ENCODE measurements at places on chromosomes 6 and 20.

GRCh38 chr6:55449225-55449624 is 122.0 kb downstream of the GFRAL start:
- DNase-seq: no peak

DNA sequence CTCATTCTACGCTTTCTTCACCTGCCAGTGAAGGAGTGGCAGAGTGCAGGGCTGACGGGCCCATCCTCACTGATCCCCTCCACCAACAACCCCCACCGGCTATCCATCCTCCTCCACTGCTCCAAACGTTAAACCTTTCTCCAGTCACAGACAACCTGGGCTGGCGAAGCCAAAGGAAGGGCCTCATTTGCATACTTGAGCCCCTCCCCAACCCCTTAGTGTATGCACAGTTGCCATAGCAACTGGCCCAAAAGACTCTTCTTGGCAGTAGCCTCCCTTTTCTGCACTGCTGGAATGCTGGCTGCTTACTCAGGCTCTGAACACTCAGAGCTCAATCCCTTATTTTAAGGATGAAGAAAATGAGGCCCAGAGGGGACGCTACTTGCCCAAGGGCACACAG is 130.3 kb downstream of the GRM4 start:
- DNase-seq: no peak

DNA sequence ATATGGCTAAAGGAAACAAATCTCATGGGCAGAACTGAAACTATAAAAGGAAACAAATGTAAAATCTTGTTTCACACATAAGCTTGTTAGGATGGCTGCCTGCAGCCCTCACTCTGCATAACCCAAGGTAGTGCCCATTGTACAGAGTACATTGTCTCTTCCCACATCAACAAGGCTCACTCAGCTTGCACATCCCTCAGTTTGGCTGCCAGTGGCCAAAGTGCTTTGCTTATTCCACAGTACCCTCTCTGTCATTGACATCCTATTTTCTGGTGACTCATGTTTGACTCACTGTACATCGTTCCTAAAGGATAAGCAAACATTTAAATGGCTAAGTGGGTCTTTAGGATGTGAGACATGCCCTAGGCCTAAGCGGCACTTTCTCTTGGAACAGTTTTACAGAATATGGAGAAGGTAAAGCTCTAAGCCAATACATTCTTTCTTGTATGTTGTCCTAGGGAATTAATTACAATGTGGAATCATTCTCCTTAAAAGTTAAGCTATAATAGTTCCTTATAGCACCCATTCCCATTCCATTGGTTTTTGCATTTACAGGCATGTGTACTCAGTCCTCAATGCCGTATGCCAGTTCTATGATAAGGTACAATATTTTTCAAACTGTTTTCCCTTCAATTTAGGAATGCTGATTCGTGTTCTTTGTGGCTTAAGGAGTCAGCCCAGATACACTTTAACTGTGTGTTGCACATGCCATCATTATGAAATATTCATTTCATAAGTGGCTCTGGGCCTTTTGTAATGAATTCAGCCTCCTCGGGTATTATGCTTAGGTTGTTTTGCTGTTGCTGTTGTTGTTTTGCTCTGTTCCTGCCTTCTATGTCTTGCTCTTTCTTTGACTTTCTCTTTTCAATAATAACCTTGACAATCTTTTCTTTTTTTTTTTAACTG is 5.5 kb downstream of the ANKEF1 start:
- DNase-seq: no peak

DNA sequence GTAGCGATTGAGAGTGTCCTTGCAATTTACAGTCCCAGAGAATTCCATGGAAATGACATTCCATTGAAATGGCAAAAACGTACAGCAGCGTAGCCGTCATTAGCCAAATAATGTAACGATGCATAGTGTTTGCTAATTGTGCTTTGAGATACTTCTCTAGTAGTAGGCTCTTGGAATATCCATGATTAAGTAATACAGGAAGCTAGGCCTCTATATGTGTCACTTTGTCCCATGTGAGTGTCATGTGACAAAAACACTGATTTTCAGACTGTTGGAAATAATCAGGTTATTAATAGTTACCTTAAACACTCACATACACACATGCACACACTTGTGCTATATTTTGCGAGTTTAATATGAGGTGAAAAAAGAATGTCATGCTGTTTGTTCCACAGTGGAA is 35.2 kb downstream of the SLX4IP start:
- no peak for DNase-seq

DNA sequence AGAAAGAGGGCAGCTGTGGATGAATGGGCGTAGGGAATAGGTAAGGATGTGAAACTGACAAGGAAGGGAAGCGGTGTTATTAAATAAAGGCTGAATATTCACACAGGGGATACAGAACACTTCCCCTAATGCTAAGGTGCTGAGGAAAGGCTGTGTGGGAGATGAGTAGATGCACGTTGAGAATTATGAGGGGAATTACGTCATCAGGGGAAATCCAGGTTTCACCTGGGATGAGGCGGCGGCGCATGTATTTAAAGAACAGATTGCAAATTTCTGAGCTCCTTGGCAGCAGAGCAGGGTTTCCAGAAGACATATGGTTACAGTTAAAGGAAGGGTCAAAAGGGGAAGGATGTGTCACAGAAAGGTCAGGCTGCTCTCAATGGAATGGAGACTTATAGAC is 28.7 kb upstream of the EDN1 start:
- DNase-seq: no peak

- DNase-seq: no peak
These were observed 3.4 kb upstream of the TBC1D7 start for GRCh38 chr6:13331516-13332348.

GRCh38 chr20:63044204-63044600 is 37.4 kb upstream of the BHLHE23 start:
- no peak for DNase-seq

DNA sequence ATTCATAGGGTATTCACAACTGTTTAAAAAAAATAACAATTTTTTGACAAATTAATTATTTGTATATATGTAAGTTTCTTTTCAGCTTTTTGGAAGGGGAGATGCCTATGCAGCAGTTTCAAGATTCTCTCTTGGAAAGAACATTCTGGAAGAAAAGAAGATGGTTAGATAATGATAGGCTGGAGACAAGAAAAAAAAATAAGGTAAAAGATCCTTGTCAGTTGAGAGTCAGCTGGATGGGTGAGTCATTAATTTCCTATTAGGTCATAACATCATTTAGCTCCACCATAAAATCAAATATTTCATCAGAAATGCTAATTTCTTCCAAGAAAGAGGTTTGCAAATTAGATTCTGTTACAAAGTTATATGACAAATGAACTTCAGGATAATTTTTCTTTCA is 880.4 kb downstream of the EPHA7 start:
- DNase-seq: no peak

DNA sequence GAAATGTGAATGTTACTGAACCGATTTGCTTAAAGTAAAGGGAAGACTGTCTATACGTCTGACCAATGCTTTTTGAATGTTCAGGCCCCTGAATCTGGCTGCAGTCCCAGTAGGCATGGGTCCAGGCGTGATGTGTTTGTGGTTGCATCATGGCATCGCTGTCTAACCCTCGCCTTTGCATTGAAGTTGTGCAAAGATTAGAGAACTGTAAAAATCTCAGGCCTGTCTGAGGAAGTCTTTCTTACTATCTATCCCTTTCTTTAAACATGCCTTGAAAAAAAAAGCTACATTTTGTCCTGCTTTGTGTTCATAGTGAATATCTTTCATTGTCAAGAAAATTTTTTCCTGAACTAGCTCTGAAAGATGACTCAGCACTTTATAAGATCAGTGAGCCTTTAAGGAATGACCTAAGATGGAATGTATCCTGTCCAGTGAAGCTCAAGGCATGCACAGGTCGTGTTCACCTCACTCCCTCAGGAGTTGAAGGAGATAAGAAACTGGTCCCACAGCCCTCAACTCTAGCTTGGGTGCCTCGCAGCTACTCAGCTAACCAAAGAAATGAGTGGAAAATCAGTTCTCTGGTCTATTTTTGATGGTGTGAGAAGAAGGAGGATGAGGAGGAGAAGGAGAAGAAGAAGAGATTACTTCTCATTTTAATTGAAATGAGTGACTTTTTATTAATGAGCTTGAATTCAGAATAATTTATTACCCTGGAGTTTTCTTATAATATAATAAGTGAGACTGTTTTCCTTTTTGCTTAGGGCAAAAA is 48.6 kb downstream of the TPD52L1 start:
- no peak for DNase-seq

- DNase-seq: peak; percentile 14
These were observed 82.9 kb upstream of the FOXP4 start for GRCh38 chr6:41463062-41463930.

GRCh38 chr6:157638779-157639178 is 184.3 kb upstream of the SNX9 start:
- no peak for DNase-seq

GRCh38 chr6:73566954-73567591 is 46.2 kb upstream of the EEF1A1 start:
- peak; percentile 74 for DNase-seq

DNA sequence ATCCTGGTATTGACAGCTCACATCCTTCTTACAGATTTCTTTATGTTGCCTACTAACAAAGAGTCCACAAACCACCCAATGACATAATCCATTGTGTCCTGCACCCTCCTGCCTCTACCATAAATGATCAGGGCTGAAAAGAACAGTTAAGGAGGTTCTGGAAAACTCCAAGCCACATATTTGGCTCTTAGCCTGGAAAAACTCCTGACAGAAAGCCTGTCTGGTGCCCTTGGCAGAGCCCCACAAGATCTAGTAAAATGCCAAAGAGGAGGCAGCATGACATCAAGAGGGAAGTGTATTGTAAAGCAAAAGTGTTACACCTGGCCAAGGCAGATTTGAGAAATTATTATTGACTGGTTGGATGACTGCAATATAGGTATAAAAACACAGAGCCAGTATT is 126.4 kb upstream of the VGLL2 start:
- no peak for DNase-seq

DNA sequence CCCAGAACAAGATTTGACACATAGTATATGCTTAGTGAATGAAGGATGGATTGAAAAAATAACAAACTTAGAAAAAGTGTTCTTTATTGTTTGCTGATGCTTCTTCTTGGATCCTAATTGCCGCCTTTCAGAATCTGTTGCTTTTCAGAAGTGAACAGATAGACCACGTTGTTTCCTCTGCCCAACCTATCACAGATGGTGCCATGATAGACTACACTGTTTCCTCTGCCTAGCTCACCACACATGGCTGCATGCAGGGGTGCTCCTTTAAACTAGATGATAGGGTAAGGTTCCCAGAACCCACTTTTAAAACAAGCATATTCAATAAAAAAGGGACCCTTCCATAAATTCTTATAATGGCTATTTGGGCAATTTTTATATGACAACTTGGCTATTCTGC is 4.6 kb upstream of the RGS17 start:
- no peak for DNase-seq

DNA sequence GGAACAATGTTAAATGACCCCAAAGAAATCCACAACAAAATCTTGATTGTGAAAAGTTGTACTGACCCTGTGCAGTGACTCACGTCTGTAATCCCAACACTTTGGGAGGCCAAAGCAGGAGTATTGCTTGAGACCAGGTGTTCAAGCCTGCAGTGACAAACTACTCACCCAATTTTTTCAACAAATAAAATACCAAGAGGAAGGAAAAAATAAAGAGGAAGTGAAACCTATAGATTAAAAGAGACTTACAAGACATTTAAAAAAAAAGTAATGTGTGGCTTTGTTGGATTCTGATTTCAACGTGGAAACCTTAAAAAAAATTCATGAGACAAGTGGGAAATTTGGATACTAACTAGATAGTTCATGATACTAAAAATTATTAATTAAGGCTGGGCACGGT is 31.9 kb downstream of the GINS1 start:
- DNase-seq: no peak

- DNase-seq: no peak
These were observed 107.6 kb downstream of the MYLK4 start for GRCh38 chr6:2643130-2643529.

- DNase-seq: no peak
These were observed 111.8 kb downstream of the QKI start for GRCh38 chr6:163526346-163526745.

- no peak for DNase-seq
These were observed 10.6 kb downstream of the TMEM242 start for GRCh38 chr6:157312757-157313156.

DNA sequence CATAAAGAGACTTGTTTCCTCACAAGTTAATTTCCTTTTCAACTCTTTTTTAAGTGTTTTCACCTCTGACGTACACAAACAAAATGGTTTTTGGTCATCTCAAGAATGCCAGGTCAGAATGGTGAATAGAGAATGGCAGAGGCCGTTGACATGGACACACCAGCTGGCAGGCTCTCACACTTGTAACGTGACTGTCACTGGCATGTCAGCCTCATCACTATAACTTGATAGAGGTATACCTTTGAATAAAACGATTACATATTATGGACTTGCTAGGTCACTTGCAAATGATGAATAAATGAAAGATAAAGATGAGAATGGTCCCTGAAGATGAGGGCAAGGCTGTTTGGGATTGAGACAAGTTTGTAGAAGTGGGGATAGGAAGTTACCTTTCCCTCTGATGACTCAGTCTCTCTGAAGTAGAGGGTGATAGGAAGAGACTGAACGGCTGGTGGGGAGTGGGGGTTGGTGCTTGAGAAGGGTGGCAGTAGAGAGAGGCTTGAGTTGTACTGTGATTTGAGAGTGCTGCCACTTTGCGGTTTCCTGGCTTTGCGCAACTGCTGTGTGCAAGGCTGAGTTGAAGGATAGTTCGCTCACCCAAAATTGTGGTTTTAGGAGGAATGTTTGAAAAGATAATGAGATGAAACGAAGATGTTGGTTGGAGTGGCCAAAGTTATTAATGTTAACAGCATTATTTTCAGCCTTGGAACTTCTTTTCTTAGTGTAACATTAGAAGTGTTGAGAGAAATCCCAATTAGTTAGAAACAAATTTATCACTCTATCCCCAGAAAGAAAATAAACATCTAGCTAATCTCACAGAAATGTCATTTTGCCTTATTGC is 30.3 kb downstream of the TBPL1 start:
- no peak for DNase-seq

DNA sequence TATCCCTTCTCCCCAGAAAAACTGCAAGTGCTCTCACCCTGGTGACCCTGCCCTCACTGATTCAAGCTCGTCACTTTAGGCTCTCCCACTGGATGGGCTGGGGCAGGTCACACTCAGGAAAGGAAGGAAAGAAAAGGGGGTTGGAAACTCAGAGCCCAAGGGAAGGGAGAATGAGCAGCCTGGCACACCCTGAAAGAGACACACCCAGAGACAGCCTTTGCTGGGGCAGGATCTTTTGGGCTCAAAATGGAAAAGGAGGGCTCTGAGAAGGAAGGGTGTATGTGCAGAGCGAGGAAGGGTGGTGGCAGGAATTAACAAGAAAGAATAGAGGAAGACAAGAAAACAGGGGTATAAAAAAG is 2.5 kb downstream of the PPP1R18 start:
- no peak for DNase-seq

- DNase-seq: no peak
These were observed 125.9 kb downstream of the OGFRL1 start for GRCh38 chr6:71414486-71414885.

DNA sequence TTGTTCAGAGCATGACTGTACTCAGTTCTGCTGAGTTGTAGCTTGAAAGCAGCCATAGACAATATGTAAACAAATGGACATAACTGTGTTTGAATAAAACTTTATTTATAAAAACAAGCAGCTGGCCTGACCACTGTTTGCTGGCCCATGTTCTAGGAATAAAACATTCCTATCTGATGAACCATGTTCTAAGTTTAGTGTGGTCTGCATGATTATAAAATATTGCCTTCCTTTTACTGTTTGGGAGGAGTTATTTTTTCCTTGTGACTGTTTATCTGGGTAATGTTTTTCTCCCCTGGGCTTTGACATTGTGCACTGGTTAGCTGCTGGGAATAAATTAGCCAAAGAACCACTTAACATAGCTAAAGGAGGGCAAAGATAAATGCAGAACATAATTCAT is 55.1 kb downstream of the CDS2 start:
- no peak for DNase-seq

GRCh38 chr6:105894556-105894955 is 191.6 kb upstream of the PRDM1 start:
- DNase-seq: no peak

Measured in ascending aorta (tissue), 2 donors.